ENCODE measurements at places on chromosomes 16 and 17. TPM values are rescaled to one million over a fixed set of nuclear protein-coding genes. Genes with fewer than 3 reads are reported as not detected.

The TCAP gene
- total RNA-seq = 1.9 TPM

DNA sequence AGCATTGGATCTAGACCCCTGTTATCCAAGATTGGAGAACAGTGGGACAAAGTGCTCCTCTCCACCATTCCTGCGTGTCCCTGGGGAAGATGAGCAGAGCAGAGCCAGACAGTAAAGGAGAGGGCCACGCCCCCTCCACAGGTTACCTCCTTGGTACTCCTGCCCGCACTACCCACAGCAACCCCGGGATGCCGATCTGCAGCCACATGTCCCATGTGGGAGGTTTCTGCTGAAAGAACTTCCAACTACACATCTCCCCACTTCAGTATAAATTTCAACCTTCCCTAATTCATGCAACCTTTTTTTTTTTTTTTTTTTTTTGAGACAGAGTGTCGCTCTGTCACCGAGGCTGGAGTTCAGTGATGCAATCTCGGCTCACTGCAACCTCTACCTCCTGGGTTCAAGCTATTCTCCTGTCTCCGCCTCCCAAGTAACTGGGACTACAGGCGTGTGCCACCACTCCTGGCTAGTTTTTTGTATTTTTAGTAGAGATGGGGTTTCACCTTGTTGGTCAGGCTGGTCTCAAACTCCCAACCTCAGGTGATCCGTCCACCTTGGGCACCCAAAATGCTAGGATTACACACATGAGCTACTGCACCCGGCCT is 2.3 kb downstream of the RAB37 start:
- DNase-seq = peak; percentile 21

GRCh38 chr17:3590231-3590630 is 19.0 kb downstream of the TRPV1 start:
- no peak for DNase-seq

GRCh38 chr17:43070872-43071271 is 45.8 kb downstream of the RND2 start:
- DNase-seq = no peak

DNA sequence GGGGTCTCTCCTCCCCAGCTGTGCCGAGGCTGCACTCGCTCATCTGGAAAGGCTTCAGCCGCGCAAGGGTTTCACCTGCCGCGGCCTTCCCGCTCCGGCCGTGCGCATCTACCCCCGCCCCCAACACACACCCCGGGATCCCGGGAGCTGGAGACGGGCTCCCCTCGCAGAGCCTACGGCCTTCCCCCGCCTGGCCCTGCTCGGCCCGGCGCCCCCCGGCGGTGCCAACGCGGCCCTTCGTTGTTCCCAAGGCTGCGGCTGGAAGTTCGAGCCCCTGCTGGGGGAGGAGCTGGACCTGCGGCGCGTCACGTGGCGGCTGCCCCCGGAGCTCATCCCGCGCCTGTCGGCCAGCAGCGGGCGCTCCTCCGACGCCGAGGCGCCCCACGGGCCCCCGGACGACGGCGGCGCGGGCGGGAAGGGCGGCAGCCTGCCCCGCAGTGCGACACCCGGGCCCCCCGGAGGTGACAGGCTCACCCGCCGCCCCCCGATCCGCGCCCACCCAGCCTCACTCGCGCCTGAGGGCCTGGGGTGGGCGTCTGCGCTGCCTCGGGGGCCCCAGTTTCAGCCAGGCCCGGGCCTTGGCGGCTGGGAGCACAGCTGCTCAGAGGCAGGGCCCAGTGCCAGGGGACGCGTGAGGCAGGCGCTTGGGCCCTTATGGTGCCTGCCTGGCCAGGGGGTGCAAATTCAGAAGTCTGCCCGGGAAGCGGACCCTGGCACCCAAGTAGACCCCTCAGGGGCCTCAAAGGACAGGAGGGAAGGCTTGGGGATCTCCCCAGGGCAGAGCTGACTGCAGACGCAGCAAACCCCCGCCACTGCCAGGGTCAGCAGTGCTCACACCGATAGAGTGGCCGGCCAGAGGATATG is 11.2 kb downstream of the GALK1 start:
- DNase-seq = peak; percentile 83

DNA sequence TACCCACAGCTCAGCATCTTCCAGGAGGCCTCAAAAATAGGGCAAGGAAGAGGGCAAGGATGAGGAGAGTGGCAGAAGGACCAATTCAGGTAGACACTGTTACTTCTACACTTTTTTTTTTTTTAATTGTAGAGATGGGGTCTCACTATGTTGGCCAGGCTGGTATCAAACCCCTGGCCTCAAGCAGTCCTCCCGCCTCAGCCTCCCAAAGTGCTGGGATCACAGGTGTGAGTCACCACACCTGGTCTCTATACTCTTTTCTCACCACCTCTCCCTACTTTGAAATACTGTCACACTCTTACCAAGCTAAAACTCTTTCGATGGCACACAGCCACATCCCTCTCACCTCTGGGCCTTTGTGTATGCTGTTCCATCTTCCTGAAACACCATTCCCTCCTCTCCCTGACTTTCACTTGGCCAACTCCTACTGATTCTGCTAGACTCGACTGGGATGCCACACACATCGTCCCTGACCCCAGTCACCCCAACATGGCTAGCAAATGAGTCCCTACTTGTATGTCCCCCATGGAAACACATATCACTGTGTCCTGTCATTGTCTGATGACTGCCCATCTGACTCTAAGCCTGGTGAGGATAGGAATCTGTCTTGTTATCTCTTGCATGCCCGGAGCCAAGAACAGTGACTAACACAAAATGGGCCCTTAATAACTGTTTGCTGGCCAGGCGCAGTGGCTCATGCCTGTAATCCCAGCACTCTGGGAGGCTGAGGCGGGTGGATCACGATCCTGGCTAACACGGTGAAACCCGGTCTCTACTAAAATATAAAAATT is 7.2 kb upstream of the SLC43A2 start:
- no peak for DNase-seq

- DNase-seq = no peak
Measured at GRCh38 chr16:64236316-64236715, 885.5 kb downstream of the CDH11 start.

DNA sequence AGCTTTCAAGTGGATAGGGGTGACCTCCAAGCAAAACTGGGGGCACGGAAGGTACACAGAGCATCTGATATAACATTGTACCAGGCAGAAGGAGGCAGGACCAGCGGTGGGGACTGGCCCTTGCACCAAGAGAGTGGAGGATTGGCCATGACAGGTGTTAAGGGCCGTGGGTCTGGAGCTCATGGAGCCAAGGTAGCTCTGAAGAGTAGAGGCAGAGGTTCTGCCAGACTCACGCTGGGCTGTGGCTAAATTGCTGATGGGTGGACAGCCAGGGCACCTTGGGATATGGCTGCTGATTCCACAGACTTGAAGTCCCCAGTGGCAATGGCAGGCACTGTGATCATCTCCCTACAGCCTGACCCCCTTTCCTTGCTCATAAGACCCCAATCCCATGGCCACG is 65.9 kb upstream of the NKD1 start:
- DNase-seq = peak; percentile 50

The SERPINF2 gene
- total RNA-seq = 15.1 TPM

DNA sequence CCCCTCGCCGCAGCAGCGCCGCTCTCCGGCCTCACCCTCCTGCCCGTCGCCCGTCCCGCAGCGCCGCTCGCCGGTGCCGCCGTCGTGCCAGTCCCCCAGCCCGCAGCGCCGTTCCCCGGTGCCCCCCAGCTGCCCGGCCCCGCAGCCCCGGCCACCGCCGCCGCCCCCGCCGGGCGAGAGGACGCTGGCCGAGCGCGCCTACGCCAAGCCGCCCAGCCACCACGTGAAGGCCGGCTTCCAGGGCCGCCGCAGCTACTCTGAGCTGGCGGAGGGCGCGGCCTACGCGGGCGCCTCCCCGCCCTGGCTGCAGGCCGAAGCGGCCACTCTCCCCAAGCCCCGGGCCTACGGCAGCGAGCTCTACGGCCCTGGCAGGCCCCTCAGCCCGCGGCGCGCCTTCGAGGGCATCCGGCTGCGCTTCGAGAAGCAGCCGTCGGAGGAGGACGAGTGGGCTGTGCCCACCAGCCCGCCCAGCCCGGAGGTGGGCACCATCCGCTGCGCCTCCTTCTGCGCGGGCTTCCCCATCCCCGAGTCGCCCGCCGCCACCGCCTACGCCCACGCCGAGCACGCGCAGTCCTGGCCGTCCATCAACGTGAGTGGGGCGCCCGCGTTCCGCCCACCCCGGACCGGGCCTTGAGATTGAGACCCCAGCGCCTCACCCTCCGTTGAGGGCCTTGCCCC is 15.0 kb downstream of the TBKBP1 start:
- no peak for DNase-seq

- no peak for DNase-seq
Measured at GRCh38 chr16:70801611-70802010, 653 bp upstream of the VAC14 start.

- no peak for DNase-seq
Measured at GRCh38 chr17:56761387-56761786, 72.3 kb downstream of the C17orf67 start.

The XYLT1 gene
- total RNA-seq = 15.0 TPM

DNA sequence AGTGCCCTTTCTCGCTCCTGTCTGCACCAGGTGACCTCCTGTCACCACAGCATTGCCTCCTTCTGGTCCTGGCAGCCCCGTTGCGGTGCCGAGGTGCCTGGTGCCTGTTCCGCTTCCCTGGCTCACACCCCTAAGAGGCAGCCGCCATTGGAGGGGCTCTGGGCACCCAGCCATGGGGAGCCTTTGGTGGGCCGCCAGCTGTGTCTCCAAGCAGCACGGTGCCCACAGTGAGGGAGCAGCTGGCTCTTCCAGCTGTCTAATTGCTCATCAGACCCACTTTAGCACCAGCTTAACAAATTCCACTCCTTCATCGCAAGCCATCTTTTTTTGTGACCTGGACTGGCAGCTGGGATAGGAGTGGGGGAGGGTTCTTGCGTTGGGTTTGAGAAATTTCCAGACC is 276.1 kb downstream of the SNX29 start:
- no peak for DNase-seq

The CDC42EP4 gene
- 62.8 TPM for total RNA-seq

- no peak for DNase-seq
Measured at GRCh38 chr16:707062-707538, 1.5 kb upstream of the FBXL16 start.

The TRPV2 gene
- total RNA-seq = 33.4 TPM

- DNase-seq = no peak
Measured at GRCh38 chr17:40532520-40533253, 31.3 kb upstream of the TNS4 start.

DNA sequence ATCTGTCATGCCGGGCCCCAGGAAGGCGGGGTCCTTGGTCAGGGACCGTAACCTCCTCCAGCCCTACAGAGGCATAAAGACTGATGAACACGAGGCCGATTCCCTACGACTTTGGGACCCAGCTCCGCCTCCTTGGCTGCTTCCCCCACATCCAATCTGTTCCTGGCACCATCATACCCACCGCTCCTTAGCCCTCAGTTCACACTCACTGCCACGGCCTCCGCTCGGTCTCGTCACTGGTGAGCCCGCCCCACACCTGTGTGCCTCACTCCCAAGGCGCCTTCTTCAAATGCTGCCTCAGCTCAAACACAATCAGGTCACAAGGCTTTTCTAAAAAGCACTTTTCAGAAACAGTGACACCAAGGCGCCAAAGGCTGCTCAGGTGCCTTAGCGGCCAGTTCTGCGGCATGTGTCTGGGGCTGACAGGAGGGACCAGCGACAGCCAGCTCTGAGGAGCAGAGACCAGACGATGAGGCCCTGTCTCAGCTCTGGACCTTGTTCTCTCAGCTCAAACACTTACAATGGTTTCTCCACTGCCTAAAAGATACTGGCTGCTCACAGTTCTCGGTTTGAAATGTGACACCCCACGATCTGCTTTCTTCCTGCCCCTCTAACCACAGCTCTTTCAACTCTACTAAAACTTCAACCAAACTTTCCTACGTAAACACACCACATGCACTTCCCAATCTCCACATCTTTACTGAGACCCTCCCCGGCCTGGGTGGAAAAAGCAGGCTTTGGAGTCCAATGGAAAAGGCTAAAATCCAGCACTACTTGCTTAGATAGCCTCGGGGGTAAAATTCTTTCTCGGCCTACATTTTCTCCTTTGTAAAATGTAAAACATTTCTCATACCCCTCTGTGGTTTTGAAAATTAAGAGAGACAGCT is 33.2 kb downstream of the CYB5D2 start:
- no peak for DNase-seq

DNA sequence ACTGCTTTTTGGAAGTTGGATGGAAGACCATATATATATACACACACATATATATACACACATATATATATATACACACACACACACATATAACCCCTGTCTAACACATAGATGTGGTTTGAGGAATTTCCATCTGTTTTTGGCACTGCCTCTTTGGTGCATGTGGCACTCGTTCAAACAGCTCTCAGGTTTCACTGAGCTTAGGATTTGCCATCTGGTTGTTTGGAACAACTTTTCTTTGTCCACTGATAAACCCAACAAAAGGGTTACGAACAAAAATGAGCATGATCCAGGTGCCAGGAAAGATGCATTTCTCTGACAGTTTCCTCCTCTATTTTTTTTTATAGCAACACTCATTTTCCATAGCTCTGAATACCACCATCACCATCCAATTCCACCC is 14.6 kb upstream of the KCNJ16 start:
- no peak for DNase-seq

The RAP1GAP2 gene
- 7.7 TPM for total RNA-seq

DNA sequence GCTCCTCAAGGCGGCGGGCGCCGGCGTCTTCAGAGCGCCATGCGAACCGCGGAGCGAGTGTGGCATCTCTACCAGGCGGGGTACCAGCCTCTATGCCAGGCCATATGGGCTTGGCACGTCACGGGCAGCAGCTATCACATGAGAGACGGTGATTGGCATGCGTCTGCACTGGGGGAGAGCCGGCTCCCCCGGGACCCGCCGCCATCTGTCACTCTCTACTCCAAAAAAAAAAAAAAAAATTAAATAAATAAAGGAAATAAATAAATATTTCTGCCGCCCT is at the start of gene NEUROD2:
TSS of gene NEUROD2 (minus strand) at position 70 of the 280 bp plus-strand sequence. CDS start 1,321 bp downstream, outside the sequence.
- DNase-seq = no peak

GRCh38 chr17:63382826-63383225 is 63.3 kb downstream of the CYB561 start:
- DNase-seq = no peak

DNA sequence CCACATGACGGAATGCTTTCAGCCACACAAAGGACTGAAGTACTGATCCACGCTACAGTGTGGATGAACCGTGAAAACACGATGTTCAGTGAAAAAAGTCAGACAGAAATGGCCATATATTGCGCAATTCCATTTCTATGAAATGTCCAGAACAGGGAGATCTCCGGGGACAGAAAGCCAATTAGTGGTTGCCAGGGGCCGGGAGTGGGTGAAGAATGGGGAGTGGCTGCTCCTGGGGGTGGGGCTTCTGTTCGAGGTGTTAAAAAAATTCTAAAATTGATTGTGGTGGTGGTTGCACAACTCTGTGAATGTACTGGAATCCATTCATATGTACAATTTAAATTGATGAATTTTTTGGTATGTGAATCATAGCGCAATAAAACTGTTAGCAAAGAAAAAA is 154.8 kb upstream of the HSBP1 start:
- DNase-seq = no peak

All from aorta (tissue), 5 donors.